ENCODE measurements at places on chromosomes 12 and 14.
A peak's percentile ranks its signal among the peaks of the same experiment; 100 is the strongest.

DNA sequence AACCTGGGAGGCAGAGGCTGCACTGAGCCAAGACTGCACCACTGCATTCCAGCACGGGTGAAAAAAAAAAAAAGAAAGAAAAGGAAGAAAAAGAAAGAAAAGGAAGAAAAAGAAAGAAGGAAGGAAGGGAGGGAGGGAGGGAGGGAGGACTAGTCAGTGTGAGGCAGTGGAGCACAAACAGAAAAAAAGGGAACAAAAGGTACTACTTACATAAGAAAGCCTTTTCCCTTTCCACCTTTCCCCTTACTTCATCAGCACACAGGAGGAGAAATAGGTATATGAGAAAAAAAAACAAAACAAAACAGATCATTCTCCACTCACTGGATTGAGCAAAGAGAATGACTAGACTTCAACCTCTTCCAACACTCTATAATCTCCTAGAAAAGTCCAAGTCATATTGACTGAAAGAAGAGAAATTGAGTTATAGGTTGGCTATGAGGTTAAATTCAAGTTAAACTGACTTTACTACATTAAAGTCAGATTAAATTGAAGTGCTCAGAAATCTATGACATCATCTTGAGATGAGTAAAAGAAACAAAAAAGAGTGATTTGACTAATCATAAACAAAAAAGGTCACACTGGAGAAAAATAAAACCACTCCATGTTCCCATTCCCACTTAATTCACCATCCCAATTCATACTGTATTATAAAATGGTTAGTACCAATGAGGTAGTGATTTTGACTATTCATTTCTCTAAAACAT is 43.6 kb downstream of the NOVA1 start:
- DNase-seq = no peak

GRCh38 chr14:79680087-79680486 is 531.2 kb downstream of the DIO2 start:
- DNase-seq = no peak

DNA sequence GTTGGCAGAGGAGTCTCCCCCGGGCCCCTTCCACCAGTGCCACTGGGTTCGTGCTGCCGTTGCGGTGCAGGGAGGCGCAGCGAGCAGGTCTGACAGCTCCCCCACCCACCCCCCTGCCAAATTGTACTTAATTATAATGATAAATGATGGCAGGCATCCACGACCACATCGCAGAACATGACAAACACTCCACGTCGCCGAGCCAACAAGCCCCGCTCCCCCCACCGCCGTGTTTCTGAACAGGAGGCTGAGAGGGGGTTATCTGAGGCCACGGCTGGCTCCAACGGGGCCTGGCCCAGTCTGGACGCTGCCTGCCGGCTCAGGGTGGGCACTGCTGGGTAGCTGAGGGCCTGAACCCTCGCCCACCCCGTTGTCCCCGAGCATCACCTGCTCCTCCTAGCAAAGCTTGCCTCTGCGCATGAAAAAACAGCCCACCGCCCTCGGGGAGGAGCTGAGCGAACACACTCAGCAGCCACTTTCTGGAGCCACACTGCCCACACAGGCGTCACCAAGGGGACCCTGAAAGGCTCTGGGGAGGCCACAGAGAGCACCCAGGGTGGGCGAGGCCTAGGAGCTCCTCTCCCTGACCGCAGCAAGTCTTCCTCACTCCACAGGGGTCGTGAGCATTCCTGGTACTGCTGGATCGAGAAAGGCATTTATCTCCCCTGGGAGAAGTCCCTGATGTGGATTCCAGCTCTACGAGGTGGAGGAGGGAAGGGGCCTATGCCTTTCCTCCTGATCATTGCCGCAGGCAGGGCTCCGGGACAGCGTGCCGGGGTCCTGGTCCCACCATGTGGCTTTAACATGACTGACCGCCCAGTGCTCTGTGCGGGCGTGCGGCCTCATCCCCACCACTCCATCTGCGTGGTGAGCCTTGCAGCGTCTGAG is 35.4 kb upstream of the DIO3 start:
- DNase-seq = no peak

- DNase-seq = no peak
Measured at GRCh38 chr14:93044556-93044955, 71.2 kb downstream of the ITPK1 start.

DNA sequence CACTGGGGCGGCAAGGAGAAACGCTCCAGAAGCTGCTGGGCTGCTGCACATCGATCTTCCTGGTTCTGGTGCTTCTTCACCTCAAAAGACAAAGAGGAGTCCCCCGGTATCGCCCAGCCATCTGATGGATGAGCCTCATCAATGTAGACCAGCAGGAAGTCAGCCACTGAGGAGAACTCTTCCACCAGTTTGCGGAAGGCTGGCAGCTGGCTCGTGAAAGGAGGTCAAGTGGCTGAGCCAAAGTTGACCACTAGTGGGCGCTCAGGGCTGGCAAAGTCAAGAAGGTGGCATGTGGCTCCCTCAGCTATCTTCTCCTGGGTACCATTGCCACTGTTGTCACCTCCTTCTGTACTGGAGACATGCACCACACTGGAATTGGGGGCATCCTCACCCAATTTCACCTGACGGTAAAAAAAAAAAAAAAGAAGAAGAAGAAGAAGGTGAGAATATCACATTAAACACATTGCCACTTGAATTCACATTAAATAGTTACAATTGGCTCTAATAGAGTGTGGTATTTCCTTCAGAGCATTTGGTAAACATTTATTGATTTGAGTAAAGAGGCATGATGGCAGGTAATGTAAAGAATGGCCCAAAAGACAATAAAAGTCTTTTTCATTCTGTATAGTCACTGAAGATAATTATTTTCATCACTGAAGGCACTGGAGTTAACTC is 8.3 kb downstream of the DIO2 start:
- peak; percentile 18 for DNase-seq

GRCh38 chr12:51000245-51000644 is 25.9 kb downstream of the SLC11A2 start:
- DNase-seq = no peak

DNA sequence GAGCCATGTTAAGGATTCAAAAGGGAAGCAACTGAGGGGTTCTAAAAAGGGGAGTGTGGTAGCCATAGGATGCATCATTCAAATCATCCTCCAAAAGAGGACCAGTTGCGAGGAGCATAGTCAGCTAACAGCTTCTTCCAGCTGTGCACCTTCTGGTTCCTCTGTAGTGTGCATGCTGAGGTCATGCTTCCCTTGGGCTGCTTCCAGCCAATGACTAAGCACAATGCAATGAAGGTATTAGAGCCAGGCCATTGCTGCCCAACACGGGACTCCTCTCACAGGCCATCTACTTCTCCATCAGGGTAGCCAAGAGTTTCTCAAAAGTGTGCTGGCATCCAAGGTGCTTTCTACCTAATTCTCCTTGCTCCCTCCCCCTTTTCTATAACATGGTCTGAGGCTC is 69.2 kb upstream of the ARID2 start:
- DNase-seq = no peak

DNA sequence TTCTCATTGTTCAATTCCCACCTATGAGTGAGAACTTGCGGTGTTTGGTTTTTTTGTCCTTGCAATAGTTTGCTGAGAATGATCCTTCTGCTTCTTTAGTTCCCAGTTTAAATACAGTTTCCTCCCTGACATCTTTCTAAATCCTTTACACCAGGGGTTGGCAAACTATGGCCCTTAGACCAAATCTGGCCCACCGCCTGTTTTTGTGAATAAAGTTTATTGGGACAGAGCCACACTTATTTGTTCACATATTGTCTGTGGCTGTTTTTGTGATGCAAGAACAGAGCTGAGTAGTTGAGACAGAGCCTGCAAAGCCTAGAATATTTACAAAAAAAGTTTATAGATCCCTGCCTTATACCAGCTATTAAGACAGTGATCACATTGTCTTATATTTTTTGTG is 53.7 kb downstream of the SERPINA10 start:
- no peak for DNase-seq

DNA sequence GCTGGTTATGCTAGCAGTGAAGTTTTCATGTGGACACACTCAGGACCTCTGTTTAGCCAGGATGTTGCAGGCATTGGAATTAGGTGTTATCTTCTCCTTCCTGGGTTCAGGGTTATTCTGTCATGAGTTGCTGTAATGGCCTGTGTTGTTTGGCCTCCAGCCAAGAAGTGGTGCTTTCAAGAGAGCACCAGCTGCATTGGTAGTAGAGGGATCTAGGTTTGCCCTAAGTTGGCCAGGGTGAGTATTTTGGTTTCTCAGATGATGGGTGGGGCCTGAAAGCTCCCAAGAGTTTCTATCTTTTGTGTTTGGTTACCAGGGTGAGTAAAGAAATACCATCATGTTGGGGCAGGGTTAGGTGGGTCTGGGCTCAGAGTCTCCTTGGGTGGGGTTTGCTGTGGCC is 2.7 kb upstream of the GZMH start:
- no peak for DNase-seq

Data from activated T-cell treated with anti-CD3 and anti-CD28 coated beads, Interleukin-2, amount 50 U/mL, for 72 hours (primary cell).